ENCODE measurements at places on chromosomes 1 and 21. TPM values are rescaled to one million over a fixed set of nuclear protein-coding genes. Genes with fewer than 3 reads are reported as not detected.

The ZNF648 gene
- total RNA-seq, result not detected

The SAMD13 gene
- total RNA-seq, result 0.43 TPM

The C1orf115 gene
- 93.4 TPM for total RNA-seq

The GBP7 gene
- not detected for total RNA-seq

The S100A7 gene
- not detected for total RNA-seq

The SHISA4 gene
- total RNA-seq, result 8.0 TPM

The F3 gene
- 9.3 TPM for total RNA-seq

The MTOR gene
- 48.4 TPM for total RNA-seq

The LRRC8C gene
- total RNA-seq, result 19.9 TPM

The NEK2 gene
- 4.5 TPM for total RNA-seq

The FAM72D gene
- 0.65 TPM for total RNA-seq

The MMP23B gene
- 1.1 TPM for total RNA-seq

The RIPPLY3 gene
- under 0.01 TPM for total RNA-seq

The MTARC1 gene
- 7.0 TPM for total RNA-seq

The SPATA21 gene
- not detected for total RNA-seq

The FAM177B gene
- total RNA-seq, result not detected

The RNF186 gene
- not detected for total RNA-seq

The NKAIN1 gene
- total RNA-seq, result 0.11 TPM

The ATAD3B gene
- total RNA-seq, result 12.4 TPM

The DNASE2B gene
- not detected for total RNA-seq

The A3GALT2 gene
- total RNA-seq, result 0.09 TPM

The TDRD10 gene
- 7.5 TPM for total RNA-seq

The ALDH4A1 gene
- total RNA-seq, result 15.2 TPM

The CASP9 gene
- total RNA-seq, result 4.4 TPM

The SLC2A1 gene
- total RNA-seq, result 5.8 TPM

Measured in dermis lymphatic vessel endothelial cell (primary cell).